ENCODE measurements at places on chromosomes 13 and 19.
A peak's percentile ranks its signal among the peaks of the same experiment; 100 is the strongest.

GRCh38 chr13:111251646-111252445 is 68.6 kb upstream of the TEX29 start:
- DNase-seq, result no peak

DNA sequence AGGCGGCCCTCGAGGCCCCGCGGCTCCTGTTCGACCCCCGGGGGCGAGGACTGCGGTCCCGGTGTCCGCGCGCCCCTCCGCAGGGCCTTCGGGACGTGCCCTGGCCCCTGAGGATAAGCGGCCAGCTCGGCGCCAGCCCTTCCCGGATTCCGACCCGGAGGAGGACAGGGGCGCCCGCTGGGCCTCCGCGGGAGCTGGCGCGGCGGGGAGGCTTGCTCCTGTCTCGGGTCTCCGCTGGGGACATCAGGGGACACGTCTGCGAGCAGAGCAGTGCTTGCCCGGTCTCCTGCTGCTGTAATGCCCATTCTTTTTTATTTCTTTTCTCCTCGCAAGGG is 829 bp downstream of the B3GLCT start:
- DNase-seq, result peak; percentile 5

- peak; percentile 37 for DNase-seq
Measured at GRCh38 chr19:11530432-11530831, 1.5 kb upstream of the ECSIT start.

- no peak for DNase-seq
Measured at GRCh38 chr19:29516821-29517395, 8.9 kb upstream of the VSTM2B start.

DNA sequence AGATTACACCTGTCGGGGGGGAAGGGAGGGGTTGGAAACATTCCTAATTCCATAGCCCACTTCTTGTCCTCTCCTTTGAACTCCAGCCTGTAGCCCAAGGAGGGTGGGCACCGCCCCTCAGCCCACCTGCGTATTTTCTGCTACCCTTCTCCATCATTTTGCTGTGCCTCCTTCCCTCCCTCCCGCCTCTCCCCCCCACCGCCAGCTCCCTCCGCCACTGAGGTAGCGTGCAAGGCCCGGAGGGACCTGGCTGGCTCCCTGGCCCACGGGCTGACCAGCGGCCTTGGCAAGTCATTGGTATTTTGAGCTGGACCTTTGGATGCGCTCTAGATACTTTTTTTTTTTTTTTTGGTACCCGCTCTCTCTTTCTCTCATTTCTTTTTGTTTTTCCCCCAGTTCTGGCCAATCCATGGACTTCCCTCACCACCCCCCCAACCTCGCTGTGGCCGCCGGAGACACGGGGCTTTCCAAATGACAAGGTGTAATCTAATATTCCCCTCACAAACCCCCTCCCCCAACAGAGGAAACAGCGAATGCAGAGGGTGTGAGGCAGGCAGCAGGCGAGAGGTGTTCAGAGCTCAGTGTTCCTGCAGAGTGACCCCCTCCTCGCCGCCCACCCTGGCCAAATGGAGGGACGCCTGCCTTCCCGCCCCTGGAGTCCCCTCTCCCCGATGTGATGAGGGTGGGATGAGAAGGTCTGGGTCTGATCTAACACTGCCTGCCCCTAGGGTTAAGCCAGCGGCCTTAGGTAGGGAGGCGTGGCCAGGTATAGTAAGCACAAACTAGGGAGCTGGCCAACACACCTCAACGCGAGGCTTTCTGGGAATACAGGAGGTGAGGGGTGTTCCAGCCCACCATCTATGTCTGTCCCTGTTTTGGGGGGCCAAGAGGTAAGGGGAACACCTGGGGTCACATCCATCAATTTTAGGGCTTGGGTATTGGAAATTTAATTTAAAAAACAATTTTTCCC is 89.2 kb downstream of the PTPRS start:
- no peak for DNase-seq

Measured in HFFc6 (cell line).